ENCODE measurements at places on chromosomes 7 and 10.

DNA sequence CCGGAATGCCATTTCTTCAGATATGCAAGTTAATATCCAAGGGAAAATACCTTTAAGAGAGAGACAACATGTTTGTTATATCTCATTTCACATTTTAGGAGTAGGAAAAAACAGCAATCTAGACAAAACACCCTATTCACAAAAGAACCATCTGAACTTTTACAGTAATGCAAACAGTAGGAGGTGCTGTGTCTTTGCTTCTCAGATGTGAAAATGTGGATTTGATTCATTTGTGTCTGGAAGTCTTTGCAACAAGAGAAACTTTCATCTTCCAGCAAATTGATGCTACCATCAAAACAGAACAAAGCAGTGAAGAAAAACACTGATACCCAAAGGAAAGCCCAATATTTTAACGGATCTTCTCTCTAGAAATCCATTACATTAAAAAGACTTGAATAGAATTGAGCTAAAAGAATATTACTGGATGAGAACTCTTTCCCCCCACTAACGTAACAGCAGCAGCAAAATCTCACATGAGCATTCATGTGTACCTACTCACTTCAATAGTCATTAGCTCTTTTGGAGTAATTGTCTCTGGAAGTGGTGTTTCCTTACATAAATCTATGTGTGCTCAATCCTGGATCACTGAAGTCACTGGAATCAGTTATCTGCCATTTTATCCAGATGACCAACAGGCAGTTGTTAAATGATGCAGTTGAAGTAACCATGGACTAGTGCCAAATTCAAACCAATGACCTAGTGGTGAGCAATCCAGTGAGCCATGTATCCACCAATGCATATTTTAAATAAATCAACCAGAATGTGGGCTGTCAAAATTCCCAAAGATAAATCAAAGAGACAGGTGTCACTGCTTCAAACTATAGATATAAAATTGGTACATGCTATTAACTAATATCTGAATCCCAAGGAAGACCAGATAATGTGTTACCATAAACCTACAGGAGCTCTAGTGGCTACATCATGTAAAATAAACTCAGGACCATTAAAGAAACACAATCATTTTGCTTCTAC is 1.8 kb downstream of the SEMA3C start:
- DNase-seq: no peak

DNA sequence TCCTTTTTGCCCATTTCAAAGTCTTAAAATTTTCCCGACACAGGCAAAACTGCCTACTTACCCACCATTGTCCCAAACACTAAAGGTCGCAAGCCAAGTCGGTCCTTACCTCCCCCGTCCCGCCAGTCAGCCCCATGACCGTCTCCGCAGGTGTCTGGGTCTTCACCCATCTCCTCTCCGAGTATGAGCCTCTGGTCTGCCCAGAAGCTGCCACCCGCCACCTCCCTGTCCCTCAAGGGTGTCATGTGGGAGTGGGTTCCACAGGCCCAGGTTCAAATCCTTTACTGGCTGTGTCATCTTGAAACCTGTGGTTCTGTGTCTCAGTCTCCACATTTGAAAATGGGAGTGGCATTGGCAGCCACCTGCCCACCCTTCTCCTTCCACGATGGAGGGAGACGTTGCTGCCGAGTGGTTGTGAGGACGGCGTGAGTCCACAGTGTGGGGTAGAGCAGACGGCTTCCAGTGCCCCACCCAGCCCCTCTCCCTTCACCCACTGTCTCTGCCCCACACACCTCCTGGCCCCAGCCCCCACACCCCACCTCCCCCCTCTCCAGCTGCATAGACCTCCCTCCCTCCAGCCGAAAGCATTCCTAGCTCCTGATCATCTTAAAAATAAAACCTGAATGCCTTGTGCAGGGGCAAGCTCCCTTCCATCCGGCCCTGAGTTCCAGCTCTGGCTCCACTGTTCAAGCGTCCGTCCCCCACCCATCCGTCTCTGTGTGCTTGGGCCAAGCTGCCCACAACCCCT is 35.3 kb downstream of the FOXL3 start:
- no peak for DNase-seq

DNA sequence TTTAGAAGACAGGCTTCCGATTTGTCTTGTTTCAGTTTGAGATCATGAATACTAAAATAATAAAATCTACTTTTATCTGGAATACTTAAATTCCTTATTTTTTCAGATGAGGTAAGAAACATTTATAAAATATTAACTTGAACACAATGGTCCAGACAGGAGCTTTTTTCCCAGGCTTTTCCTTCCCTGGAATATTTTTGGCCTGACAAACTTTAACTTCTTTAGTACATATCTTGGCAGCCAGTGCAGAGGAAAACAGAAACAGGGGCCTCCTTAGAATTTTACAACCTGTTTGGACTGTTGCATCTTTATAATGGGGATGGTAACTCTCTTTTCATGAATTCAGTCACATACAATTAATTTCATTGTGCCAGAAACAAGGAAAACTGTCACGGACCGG is 41.4 kb downstream of the NRP1 start:
- DNase-seq: no peak

DNA sequence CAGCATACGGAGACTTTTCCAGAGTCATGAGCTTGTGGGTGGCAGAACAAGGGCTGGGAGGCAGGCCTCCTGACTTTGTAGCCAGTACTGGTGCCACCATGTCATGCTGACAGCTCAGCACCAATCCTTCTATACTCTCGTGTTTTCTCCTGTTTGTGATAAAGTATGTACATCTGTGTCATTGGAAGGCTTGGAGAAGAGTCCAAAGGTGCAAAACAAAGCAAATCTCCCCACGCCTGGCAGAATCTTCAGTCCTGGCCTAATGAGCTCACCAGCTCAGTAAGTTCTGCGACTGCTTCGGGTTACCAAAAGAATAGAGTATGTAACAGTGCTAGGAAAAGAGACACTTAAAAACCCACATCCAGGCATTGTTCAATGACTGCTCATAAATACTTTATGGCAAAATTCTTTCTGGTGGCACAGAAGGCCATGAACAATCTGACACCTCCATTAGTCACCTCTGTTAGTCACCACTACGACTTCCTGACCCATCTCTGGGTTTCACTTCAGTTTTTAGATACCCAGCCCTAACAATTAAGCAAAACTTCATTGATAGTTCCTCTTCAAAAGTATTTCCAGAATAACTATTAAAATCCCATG is 24.5 kb downstream of the STEAP1 start:
- DNase-seq: peak; percentile 10

DNA sequence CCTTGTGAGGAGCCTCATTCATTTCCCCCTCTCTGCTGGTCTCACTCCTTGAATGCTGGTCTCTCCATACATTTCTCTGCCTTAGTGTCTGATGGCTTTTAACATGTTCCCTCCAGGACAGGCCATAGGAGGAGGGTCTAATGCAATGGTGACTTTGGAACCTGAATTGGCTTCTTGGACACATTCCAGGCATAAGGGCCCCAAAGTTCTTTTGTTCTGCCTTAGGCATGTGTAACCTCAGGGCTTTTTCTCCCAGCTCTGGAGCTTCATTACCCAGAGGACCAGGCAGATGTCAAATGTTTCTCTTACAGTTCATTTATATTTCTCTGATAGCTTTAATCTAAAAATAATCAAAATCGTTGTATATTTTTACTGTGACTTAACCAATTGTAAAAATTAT is 162.6 kb downstream of the SDK1 start:
- DNase-seq: no peak

GRCh38 chr10:79446758-79447084 is 1.3 kb upstream of the ZCCHC24 start:
- no peak for DNase-seq

DNA sequence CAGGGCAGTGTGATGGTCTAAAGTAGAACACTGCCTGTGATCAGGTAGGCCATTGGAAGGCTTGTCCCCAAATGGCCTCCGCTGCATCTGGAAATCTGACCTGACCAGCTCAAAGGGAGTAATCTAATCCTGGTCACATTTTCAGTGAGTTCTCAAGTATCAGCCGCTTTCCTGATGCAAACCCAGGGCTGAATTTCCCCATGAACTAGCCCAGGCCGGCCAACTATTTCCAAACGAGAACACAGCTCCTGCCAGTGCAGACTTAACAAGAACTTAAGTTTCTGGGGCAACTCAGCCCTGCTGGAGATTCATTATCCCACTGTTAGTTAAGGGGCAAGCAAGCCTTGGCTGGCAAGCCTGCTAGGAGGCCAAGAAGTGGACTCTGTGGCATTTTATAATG is 59.6 kb upstream of the FAM180A start:
- no peak for DNase-seq

- DNase-seq: no peak
Observed at GRCh38 chr10:79384773-79385391, 37.6 kb downstream of the PPIF start.

GRCh38 chr7:149733131-149733923 is 40.1 kb downstream of the ZNF467 start:
- DNase-seq: no peak

DNA sequence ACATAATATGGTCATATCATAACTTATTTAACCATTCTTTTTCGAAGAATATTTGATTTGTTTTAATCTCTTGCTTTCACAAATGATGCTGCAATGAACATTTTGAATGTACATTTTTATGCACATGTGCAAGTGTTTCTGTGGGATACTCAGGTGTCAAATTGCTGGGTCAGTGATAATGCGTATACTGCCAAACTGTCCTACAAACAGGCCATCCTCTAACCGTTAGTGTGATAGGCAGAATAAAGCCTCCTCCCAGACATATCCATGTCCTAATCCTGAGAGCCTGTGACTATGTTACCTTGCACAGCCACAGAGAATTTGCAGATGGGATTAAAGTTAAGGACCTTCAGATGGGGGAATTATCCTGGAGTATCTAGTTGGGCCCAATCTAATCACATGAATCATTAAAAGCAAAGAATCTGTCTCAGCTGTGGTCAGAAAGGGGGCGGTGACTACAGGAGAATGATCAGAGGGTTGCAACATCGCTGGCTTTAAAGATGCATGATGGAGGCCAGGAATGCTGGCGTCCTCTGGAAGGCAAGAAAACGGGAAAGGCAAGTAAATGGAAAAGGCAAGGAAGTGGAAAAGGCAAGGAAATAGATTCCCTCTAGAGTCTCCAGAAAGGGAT is 46.7 kb downstream of the FZD1 start:
- DNase-seq: no peak

DNA sequence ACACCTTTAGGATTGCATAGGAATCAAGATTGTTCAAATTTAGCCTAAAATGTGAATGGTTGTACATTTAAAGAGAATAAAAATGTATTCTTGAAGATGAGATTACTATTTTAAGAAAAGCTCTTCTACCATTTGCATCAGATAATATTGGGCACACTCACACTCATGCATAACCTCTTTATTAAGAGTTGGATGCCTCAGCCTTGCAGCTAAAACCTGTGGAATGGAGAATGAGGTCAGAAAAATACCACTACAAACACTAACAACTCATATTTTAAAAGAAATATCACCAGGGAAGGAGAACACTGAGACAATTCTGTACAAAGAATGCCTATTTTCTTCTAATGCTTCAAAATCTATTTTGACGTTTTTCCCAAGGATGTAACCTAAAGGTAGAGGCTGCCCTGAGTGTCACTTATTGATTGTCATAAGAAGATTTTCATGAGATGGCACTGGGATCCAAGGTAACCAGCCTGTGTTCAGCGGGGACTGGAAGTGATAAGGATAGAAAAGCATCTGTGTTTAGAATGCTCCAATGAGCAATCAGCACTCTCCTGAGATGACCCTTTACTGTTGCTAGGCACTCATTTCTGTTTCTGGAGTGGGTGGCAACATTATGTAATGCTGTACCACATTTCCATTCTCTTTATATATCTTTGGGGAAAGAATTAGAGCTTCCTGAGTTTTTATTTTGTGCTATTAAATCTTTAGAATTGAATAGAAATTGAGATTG is 26.6 kb downstream of the REEP3 start:
- no peak for DNase-seq

DNA sequence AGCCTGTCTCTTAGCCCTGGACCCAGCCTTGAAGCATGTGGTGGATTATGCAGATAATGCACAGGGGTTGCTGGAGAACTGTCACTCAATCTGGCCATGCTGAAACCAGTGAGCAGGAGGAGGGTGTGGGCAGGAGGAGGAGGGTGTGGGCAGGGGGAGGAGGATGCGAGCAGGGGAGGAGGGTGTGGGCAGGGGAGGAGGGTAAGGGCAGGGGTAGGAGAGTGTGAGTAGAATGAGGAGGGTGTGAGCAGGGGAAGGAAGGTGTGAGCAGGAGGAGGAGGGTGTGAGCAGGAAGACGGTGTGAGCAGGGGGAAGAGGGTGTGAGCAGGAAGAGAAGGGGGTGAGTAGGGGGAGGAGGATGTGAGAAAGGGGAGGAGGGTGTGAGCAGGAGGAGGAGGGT is 18.8 kb downstream of the CAMK2B start:
- no peak for DNase-seq

DNA sequence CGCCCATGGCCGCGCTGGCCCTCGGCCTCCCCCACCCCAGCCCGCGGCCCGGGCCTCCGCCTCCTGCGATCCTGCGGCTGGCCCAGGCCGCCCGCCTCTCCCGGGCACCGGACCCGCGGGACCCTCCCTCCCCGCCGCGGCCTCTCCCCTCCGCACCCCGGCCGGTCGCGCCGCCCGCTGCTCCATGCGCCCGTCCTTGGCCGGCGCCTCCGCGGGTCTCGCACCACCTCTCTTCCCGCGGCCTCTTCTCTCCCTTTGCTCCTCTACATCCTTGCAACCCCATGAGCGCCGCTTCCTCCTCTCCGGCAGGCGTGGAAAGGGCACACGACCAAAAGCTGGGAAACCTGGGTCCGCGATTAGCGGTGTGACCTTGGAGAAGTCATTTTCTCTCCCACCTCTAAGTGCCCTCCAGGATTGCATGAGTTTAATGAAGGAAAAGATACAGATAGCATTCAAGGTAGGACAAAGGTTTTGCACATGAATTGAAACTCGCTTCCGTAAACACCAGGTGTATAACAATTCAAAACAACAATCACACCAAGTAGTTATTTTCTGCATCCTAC is 448 bp upstream of the SRPK2 start:
- peak; percentile 30 for DNase-seq

DNA sequence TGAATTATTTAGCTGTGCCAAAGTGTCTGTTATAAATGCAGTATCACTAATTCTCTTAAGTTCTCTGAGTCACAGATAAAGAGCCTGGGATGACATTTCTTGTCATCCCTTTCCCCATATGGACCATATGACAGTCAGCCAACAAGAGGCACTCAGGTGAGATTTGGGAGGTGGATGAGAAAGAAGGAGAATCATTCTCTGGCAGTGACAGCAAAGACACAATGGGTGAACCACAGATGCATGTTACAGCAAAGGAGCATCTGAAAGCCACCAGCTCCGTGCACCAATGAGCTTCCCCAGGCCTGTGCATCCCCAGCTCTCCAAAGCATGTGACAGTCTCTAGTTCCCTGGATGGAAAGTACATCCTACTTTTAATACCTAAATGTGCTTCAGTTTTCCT is 10.8 kb downstream of the GIMAP6 start:
- peak; percentile 27 for DNase-seq
